ENCODE measurements at places on chromosomes 7 and 10.
A peak's percentile ranks its signal among the peaks of the same experiment; 100 is the strongest.

DNA sequence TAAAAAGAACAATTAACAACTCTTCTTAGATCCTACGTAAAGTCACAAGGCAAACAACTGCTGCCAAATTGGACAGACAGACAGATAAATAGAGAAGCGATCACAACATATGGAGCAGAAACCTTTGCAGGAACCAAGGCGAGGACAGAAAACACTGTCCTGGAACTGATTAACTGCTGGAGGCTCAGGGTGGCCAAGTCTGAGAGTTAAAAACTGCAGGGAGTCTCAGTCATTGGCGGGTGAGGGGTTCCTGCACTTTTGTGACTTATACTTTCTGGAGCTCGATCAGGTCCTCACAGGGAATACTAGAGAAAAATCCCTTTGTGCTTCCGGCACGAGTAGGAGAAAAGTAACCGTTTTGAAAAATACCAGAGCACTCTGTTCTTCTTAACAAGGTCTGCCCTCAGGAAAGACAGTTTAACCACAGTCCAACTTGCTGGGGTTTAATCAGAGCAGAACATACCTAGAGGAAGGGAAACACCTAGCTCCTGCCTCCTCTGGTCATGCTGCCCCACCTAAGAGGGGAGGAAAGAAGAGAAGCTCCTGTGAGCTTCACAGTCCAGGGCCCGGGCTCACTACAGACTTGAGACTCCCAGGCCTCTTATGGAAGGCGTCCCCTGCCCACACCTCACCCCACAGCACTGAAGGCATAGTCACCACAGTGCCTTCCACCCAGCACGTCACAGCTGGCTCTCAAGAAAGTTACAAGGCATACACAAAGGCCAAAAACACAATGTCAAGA, 74.9 kb downstream of the LARP4B start:
- DNase-seq, result no peak

GRCh38 chr7:40977533-40977932, 725.4 kb downstream of the INHBA start:
- DNase-seq, result no peak

DNA sequence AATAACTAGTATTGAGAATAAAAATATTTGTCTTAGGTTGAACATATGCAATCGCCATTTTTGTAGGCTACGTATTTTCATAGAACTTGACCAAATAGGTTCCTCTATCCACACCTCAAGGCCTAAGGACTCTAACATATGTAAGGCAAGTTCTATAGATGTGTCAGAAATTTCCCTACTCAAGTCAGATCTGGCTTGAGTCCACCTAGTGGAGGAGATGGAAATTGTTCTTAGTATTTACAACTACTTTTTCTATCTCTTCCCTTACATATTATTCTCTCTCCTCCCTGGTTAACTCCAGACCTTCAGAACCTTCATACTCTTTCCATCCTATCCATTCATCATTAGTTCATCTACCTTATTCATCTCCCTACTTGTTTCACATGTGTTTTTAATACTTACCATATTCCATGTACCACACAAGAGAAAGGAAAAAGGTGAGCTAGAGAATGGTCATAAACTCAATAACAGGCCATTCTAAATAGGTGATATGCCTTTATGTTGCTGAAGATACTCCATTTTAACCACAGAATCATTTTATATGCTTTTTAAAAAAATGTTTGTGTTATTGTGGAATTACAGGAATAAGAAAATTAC, 174.5 kb upstream of the HDAC9 start:
- peak; percentile 47 for DNase-seq

- peak; percentile 76 for DNase-seq
Measured at GRCh38 chr7:81845744-81846241, 75.9 kb upstream of the HGF start.
